ENCODE measurements at places on chromosomes 11 and 22.

DNA sequence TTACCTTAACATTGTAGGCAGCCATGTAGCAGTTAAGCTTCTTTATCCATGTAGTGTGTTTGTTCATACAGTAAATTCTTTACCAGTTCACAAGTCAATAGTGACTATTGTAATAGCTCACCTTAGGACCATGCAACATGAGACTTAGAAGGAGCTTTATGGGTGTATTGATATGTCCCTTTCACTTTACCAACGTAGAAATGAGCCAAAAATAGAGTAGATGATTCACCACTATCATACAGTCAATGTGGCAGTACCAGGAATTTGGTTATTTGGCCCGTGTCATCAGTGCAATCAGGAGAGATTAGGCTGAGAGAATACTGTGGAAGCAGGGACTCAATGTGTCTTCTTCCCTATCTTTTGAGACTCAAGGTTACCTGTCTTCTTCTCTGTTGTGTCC lies 4.7 kb downstream of the ZDHHC13 start:
- DNase-seq = no peak

DNA sequence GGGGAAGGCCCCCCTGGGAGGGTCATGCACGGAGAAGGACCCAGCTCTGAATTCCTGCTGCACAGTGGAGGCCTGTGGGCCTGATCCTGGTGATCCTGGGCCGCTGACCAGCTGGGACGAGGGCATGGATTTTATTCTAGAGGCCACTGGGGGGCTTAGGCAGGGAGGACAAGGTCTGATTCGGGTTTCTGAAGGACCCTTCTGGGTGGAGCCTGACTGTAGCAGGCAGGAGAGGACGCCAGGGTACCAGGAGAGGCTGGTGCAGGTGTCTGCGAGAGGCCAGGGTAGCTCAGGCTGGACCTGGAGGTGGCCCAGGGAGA lies 31.3 kb downstream of the MPPED1 start:
- DNase-seq = no peak

DNA sequence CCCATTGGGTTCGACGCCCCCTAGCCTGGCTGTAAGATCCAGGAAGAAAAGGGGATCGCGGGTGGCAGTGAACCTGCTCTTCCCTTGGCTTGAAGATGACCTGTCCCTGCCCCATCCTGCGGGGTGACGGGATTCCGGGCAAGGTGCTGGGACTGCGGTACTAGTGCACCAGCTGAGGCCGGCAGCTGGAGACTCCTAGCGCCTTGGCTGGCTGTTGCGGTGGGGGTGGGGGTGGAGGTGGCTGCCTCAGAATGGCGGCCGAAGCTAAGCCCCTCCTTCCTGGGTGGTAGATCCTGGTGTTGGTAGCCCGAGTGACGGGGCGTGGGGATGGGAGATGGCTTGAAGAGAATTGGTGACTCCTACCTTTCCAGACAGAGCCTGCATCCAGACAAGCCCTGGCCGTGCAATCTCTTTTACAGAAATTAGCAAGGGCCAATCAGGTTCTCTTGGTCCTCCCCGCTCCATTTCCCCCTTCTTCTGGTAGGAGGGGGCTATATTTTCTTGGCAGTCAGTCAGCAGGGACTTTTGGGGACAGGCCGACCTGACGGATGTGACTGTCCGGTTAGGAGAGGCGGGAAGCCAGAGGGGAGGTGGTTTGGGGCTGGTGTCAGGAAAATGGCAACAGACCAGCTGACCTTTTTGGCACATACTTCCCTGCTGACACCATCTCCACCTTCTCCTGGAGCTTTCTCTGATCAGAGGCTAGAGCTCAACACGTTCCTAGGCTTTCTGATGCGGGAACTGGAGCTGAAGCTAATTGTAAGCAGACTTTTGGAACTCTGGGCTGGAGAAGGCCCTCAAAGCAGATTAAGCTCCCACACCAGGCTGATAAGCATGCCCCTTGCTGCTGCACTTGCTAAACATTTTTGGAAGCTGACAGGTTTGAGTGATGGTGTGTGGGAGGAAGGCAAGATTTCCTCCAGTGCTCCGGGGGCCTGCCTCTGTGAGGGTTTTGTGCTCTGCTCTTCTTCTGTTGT lies 2.0 kb downstream of the NAV2 start:
- DNase-seq = no peak

DNA sequence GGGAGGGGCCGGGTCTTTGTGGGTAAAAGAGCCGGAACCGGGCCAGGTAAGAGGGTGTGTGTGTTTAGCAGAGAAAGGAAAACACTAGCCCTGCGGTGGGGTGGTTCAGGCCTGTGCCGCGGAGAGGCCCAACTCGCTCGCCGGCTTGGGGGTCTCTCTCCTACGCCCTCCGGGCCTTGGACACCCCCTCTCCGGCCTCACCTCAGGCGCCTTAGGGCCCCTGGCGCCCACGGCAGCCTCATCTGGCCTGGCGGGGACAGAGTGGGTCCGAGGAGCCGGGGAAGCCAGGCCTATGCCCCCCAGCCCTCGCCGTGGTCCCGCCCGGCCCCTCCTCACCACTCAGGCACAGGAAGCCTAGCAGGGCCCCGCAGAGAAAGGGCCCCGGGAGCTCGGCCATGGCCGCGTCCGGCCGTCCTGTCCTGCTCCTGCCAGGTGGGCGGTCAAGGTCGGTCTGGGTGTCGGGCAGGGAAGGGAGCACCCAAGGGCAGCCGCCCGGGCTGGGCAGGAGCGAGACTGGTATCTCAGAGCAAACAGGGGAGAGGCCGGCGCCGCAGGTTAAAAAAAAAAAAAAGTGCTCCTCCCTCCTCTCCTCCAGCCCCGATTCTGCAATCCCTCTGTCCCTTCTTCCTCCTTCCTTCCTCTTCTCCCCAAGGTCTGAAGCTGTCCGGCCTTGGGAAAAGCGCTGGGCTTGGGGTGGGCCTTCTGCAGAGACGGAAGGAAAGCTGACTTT lies at the start of gene VSIG2:
TSS of gene VSIG2 (minus strand) at position 515 of the 730 bp plus-strand sequence. CDS start at position 397, 118 bp downstream.
- no peak for DNase-seq

DNA sequence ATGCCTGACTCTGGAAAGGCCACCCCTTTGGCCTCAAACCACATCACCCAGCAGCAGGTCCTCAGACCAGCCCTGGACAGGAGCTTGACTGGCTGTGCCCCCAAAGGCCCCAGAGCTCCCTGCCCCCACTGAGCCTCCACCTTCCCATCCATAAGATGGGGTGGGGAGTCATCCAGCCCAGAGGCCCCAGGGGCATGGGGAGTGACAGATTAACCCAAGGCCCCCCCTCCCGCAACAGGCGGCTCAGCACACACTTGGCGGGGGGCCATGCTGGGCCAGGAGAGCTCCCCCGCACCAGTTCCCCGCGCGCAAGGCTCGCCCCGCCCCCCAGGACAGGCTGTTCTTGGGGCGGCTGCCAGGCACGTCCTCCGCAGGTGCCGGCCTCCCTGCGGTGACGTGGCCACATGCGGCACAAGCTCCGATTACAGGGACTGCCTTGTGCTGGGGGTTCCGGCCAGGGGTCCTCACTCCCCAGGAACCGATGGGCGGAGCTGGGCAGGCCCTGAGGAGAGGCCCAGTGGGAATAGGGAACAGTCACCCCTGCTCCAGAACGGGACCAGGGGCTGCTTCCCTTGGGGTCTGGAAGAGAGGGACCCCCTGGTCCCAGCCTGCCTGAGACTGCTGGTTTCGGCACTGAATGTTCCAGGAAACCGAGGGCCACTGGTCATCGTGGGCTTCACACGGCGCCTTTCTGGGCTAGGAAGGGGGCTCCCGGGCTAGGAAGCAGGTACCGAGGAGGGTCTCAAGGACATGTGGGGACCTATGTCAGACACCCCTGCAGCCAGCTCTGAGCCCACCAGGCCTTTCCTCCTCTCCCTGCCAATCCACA lies 5.1 kb upstream of the CDKN1C start:
- no peak for DNase-seq

DNA sequence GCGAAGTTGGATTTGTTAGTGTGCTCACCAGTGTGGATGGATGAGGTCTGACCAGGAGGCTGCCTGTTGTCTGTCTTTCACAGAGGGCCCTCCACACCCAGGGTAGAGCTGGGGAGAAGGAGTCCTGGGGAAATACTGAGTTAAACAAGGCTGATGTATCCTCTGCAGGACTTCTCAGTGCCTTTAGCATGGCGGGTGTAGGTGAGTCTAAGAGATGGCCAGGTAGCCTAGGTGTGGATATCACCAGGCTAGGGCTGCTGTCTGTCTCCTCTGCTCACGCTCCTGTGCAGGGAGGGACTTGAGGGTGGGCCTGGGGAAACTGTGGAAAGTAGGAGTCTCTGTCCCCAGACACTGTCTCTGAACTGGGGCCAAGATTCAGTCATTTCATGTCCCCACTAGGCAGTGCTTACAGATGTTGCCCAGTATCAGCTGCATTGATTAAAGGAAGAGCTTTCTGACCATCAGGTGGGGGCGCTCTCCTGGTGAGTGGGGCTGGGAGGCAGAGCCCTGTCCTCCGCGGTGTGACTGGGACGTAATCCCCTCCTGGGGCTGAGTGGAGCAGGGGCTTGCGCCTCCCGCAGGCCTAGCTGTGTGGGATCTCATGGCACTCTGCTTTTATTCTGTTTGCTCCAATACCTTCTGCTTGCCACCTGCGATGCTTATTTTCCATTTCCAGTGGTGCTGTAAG lies 35.5 kb upstream of the CCDC188 start:
- no peak for DNase-seq

- DNase-seq = no peak
Observed at GRCh38 chr22:40183029-40183581, 5.4 kb downstream of the TNRC6B start.

- DNase-seq = no peak
Observed at GRCh38 chr11:12831471-12832202, 157.4 kb downstream of the TEAD1 start.

DNA sequence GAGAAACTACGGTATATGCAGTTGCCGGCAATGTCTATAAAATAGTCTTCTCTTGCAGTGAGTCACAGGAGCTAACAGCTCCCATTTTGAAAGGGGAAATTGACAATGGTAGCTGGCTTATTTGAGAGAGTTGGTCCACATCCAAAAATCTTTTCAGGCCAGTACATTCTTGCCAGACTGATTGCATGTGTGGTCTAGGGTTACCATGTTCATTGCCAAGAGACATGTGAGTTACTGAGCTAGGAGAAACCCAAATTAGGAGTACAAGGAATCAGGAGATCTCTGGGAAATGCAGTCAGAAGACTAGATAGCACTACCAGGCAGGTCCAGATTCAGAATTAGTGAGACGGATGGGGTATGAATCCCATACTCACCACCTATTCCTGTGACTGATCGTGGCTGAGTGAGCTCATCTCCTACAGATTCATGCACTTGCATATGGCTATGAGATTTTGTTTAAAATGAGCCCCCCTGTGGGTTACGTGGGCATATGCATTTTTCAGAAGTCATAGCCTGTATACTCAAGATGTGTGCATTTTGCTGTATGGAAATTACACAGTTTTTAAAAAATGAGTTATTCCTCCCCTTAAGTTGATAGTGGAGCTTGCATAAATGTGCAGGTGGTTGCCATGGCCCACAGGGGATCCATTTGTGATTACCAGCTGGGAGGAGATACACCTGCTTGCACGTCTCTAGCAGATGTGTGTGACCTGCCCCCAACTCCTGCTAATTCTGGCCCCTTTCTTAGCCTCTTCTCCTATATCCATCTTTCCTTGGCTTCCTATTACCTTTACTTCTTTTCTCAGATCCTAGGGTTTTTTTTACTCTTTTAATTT lies 102.7 kb downstream of the COMMD9 start:
- no peak for DNase-seq

DNA sequence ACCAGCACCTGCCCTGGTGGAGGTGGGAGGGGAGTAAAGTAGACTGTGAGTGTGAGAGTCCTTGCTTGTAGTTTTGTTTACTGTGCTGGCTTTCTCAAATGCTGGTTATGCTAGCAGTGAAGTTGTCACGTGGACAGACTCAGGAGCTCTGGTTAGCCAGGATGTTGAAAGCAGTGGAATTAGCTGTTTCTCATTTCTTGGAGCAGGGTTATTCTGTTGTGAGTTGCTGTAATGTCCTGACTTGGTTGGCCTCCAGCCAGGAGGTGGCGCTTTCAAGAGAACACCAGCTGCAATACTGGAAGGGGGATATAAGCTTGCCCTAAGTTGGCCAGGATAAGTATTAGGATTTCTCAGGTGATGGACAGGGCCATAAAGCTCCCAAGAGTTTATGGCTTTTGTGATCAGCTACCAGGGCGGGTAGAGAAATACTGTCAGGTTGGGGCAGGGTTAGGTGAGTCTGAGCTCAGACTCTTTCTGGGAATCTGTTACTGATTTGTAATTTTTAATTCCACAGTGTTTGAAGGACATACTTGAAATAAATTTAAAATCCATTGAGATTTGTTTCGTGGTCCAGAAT lies 13.7 kb downstream of the CYP2D6 start:
- DNase-seq = no peak

GRCh38 chr22:17780116-17780740 lies 6.0 kb upstream of the BID start:
- DNase-seq = no peak

DNA sequence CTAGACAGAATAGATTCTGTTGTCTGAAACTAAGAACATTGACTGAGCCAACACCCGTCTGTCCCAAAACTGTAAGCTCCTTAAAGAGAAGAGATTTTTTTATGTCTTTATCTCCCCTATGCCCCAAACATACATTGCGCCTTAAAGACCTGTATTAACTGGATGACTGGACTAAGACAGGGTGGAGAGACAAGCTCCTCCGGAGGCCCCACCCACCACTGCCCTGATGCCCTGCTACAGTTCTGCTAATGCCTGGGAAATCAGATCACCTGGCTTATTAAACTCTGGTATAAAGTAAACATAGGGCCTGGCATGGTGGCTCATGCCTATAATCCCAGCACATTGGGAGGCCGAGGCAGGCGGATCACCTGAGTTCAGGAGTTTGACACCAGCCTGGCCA lies 203.7 kb downstream of the TENM4 start:
- no peak for DNase-seq

All from activated CD4-positive, alpha-beta T cell treated with anti-CD3 and anti-CD28 coated beads for 1 hour (primary cell).